ENCODE measurements at places on chromosomes 7 and 10.

DNA sequence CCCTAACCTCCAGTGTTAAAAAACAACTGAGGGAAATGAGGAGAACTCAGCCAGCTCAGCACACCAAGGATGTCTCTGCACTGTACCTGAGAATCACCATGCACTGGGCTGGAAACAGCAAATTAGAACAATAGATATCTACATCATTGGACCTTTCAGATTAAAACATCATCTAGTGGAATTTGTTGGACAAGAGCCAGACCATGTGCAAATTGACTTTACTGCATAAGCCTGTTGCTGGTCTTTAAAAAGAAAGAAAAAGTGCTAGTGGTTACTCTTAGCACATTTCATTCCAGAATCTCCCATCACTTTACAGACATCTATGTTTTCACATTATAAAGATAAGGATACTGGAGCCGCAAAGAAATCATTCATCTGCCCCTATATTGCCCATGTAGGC, 75.4 kb downstream of the FGFR2 start:
- DNase-seq, result no peak
- no peak overlapping the region for H3K27ac ChIP-seq

DNA sequence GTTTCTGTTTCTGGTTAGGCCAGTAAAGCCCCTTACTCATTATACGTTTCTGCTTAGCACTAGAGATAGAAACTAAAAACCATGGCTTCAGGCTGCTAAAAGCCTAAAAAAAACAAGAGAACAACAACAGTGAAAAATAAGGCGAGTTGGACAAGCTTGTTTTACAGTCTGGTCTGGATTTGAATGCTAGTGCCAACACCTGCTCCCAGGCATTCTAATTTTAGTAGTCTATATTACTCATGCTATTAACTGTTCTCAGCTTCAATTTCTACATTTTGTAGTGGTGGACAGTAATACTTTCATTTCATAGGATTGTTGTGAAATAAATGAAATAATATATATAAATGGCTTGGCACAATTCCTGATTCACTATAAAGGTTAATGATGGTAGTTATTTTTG, 108.5 kb downstream of the HBP1 start:
- no peak overlapping the region for H3K4me3 ChIP-seq
- no peak overlapping the region for H3K27ac ChIP-seq
- H3K27me3 ChIP-seq, result no peaks in the 10 kb centered on the region
- no peaks in the 10 kb centered on the region for H3K4me1 ChIP-seq
- DNase-seq, result no peak

- no peaks in the 10 kb centered on the region for H3K27me3 ChIP-seq
- H3K27ac ChIP-seq, result no peak overlapping the region
- H3K4me3 ChIP-seq, result no peak overlapping the region
- no peaks in the 10 kb centered on the region for H3K36me3 ChIP-seq
Observed at GRCh38 chr7:35571611-35572240, 123.2 kb downstream of the HERPUD2 start.

DNA sequence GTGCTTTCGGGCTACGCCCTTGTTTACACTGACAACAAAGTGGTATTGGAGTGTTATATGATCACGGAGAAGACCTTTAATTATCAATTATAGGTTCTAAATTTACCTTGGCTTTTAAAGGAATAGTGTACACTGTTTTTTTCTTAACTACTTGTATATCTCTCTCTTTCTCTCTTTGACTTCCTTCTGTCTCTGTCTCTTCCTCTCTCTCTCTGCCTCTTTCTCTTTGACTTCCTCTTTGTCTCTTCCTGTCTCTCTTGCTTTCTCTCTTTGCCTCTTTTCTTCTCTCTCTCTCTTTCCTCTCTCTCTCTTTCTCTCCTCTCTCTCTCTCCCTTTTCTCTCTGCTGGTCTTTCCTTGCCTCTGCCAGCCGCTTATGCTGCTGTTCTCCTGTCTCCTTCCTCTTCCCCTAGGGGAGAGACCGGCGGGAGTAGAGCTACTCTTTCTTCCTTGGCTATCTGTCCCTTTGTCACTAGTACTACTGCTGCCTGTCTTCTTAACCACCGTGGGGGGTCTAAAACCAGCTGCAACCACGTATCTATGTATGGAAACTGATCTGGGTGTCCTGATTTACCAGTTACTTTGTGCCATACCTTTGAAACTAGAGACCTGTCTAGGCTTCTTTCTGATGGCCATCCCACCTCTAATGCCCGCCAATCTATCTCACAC, 36.9 kb upstream of the GSDME start:
- H3K27ac ChIP-seq, result no peak overlapping the region
- DNase-seq, result no peak
- no peak overlapping the region for H3K4me3 ChIP-seq
- H3K4me1 ChIP-seq, result no peaks in the 10 kb centered on the region

DNA sequence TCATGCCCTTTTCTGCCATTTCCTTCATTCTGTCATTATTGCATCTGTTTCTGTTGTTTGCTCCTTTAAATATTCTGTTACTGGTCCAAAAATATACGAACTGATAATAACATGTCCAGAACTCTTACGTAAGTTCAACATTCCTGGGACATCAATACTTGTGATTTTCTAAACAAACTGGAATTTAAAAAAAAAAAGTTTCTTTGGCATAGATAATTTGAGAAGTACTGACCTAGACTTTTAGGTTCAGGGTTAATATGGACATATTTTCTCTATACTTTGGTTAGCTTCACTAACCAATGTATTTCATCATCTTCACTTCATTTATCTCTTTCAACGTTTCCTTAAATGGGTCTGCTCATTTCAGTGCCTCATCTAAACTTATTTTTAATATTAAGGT, 147.3 kb downstream of the JMJD1C start:
- no peak for DNase-seq
- H3K4me3 ChIP-seq, result no peak overlapping the region
- H3K4me1 ChIP-seq, result no peaks in the 10 kb centered on the region
- no peaks in the 10 kb centered on the region for H3K36me3 ChIP-seq

DNA sequence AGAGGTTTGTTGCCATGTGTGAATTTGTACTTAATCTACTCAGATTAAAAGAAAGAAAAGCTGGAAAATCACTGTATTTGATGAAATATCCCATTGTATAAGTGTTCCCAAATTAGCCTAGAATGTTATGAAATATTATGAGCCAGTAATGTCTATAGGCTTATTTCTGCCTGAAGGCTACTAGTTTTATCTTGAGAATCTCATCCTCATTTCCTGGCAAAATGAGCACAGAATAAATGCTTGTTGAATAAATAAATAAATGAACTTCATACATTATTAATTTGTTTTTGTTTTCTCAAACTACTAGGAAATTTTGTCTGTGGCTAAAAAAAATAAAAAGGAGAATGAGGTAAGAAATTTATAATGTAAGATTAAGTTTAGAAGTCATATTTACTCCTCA, 25.5 kb downstream of the HELLS start:
- H3K4me1 ChIP-seq, result no peaks in the 10 kb centered on the region
- no peak overlapping the region for H3K27ac ChIP-seq
- no peaks in the 10 kb centered on the region for H3K36me3 ChIP-seq
- no peak for DNase-seq

DNA sequence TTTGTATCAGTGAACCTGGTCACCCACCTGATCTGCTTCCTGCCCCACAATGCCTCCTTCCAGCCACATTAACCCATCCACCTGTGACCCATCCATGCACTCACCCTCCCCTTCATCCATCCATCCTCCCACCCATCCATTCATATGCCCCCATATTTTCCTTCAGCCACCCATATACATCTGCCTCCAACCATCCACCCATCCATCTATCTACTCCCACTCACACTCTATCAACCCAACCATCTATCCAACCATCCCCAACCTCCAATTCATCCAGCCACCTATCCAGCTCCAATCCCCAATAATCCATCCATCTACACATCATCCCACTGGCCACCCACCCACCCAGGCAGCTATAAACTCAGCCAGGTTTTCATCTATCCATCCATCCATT, 51.0 kb downstream of the GRID1 start:
- H3K4me1 ChIP-seq, result no peaks in the 10 kb centered on the region
- H3K27ac ChIP-seq, result no peak overlapping the region
- H3K4me3 ChIP-seq, result no peak overlapping the region
- DNase-seq, result peak; percentile 4

- no peak for DNase-seq
- H3K27ac ChIP-seq, result no peak overlapping the region
- no peaks in the 10 kb centered on the region for H3K27me3 ChIP-seq
Observed at GRCh38 chr7:44987996-44988395, 9.2 kb upstream of the MYO1G start.

DNA sequence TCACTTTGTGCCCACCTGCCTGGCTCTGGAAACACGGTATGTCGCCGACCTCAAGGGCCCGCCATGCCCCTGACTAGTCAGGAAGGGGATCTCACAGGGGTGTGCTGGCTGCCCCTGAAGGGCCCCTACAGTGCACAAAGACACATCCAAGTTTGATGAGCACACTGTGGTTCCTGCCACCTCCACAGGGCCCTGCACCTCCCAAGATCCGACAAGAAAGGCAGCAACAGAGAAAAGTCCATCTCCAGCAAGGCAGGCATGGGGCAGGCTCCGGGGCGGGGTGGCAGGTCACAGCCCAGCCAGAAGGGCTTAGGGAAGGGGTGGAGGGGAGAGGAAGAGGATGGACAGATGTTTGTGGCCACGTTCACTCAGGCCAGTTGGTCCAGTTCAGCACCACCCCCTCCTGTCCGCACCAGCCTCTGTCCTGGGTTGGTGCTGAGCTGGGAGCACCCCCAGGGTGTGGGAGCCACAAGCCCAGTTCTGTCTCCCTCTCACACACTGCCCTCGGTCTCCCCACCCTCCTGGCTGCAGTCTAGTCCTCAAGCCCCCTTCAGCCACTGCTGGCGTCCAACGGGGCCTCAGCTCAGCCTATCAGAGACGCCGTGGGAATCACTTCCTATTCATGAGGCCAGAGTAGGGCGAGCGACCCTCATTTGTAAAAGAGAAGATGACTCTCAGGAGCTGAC, 11.5 kb downstream of the DRGX start:
- peaks cover 9% of the 10 kb centered on the region for H3K27me3 ChIP-seq
- H3K27ac ChIP-seq, result no peak overlapping the region
- no peaks in the 10 kb centered on the region for H3K36me3 ChIP-seq
- no peaks in the 10 kb centered on the region for H3K4me1 ChIP-seq
- DNase-seq, result no peak
- no peak overlapping the region for H3K4me3 ChIP-seq

DNA sequence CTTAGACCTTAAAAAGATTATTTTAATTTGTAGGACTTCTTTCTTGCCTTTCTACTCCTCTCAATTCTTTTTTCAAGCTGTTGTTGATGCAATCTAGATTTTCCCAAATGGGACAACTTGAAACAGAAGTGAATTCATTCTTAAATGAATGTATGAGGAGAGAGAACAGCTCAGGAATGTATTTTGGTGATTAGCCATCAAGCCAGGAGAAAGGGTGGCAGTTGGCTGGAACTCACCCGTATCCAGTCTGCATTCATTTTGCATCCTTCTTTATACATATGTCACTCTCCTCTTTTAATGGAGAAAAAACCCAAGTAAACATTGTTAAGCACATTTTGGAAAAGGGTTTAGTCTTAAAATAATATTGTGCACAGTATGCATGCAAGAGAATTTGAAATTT, 251.3 kb downstream of the REEP3 start:
- H3K27me3 ChIP-seq, result no peaks in the 10 kb centered on the region
- H3K36me3 ChIP-seq, result no peaks in the 10 kb centered on the region
- H3K4me1 ChIP-seq, result no peaks in the 10 kb centered on the region
- DNase-seq, result no peak
- no peak overlapping the region for H3K4me3 ChIP-seq

DNA sequence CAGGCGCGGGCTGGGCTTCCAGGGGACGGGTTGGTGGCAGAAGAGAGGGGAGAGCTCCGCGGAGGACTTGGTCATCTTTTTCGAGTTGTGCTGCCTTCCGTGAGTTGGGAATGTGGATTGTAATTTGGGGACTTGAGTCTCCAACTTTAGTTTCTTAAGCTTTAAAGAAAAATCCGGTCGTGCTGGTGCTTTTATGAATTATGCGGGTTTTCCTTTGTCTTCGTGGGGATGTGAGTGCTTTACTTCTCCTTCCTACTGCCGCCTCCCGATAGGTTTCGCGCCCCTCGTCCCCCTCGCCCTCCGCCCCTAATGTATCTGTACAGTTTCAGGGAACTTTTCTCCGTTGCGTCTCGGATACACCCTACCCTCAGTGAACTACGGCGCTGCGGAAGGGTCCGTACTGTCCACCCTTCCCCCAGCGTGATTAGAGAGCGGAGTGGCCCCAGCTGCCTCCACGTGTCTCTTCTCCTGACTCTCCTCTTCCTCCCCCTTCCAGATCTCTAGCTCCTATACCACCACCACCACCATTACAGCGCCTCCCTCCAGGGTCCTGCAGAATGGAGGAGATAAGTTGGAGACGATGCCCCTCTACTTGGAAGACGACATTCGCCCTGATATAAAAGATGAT, 649 bp downstream of the SCD start:
- DNase-seq, result no peak
- peaks cover 9% of the 10 kb centered on the region for H3K4me1 ChIP-seq
- H3K36me3 ChIP-seq, result peaks cover 5% of the 10 kb centered on the region
- H3K27me3 ChIP-seq, result no peaks in the 10 kb centered on the region

DNA sequence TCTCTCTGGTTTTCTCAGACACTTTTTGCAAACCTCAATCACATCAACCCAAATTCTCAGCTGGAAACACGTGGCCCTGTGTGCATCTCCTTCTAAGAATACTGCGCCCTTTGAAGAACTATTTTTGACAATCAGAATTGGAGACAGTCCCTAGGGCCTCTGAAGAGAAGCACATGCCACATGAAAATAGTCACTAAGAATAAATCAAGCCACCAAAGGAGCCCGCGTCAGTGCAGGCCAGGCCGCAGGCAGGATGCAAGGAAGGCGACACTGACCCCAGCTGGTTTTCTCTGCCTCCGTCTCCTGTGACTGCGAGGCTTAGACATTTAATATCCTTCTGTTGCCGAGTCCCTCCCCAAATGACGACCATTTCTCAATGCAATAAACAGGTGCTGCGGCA, 88.0 kb upstream of the ADAM12 start:
- H3K4me1 ChIP-seq, result no peaks in the 10 kb centered on the region
- H3K4me3 ChIP-seq, result no peak overlapping the region
- no peaks in the 10 kb centered on the region for H3K27me3 ChIP-seq
- DNase-seq, result no peak
- H3K36me3 ChIP-seq, result no peaks in the 10 kb centered on the region

DNA sequence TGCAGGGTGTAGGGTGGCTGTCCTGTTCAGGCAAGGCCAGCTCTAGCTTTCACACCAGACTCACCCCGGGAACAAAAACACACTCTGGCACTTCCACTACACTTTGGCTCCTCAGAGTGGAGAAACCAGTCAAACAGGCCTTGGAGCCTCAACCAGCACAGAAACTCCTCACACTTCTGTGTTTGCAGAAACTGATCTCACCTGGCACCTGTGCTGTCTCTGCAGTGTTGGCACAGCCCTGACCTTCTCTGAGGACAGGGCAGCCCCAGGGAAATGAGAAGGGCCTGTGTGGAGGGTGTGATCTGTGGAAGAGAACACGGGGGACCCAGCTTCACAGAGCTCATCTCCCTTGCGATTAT, 4.1 kb upstream of the CALML5 start:
- H3K36me3 ChIP-seq, result no peaks in the 10 kb centered on the region
- no peak overlapping the region for H3K4me3 ChIP-seq
- DNase-seq, result no peak
- H3K4me1 ChIP-seq, result peaks cover 7% of the 10 kb centered on the region
